Activated CD8-positive, alpha-beta T cell treated with anti-CD3 and anti-CD28 coated beads for 36 hours (primary cell): ENCODE measurements at places on chromosomes 11 and 22. TPM values are rescaled to one million over a fixed set of nuclear protein-coding genes. Genes with fewer than 3 reads are reported as not detected.

DNA sequence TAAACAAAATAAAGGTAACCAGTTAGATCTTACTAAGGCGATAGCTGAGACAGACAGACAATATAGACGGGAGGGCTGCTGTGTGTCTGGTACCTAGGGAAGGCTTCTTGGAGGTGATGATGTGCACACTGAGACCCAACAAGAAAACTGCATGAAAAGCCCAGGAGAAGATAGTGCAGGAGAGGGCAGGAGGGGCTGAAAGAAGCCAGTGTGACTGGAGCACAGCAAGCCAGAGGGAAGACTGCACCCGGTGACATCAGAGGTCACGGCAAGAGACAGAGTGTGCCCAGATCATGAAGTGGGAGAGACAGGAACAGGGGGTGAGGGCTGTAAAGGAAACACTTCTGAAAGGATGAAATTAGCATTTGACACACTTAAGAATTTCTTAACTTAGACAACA, 266.3 kb downstream of the BRD1 start:
- peaks cover 6% of the 10 kb centered on the region for H3K36me3 ChIP-seq
- no peak overlapping the region for H3K4me3 ChIP-seq
- no peak for DNase-seq
- no peaks in the 10 kb centered on the region for H3K27me3 ChIP-seq
- no peak overlapping the region for H3K27ac ChIP-seq
- H3K4me1 ChIP-seq = no peaks in the 10 kb centered on the region

GRCh38 chr11:20158597-20159257, 1.5 kb downstream of the DBX1 start:
- H3K27ac ChIP-seq = no peak overlapping the region
- H3K27me3 ChIP-seq = peaks cover 73% of the 10 kb centered on the region
- H3K4me3 ChIP-seq = no peak overlapping the region

MRGPRE gene
- total RNA-seq = not detected

DNA sequence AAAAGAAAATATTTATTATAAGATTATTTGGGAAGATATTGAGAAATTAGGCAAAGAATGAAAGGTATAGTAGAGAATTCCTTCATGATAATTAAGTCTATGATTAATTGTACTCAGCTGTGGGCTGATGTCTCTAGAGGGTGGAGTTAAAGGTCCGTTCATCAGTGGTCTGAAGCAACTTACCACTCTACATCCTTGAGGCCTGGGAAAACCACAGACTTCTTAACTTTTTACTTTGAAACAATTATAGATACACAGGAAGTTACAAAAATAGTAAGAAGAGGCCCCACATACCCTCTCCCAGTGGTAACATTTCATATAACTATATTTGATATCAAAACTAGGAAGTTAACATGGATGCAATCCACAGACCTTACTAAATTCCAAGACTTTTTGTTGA, 167.0 kb upstream of the NECTIN1 start:
- no peak for DNase-seq
- no peak overlapping the region for H3K4me3 ChIP-seq
- H3K27ac ChIP-seq = no peak overlapping the region
- H3K27me3 ChIP-seq = no peaks in the 10 kb centered on the region
- H3K36me3 ChIP-seq = no peaks in the 10 kb centered on the region

CALCA gene
- total RNA-seq = not detected

- peaks cover 8% of the 10 kb centered on the region for H3K27me3 ChIP-seq
- no peak for DNase-seq
- no peaks in the 10 kb centered on the region for H3K36me3 ChIP-seq
- H3K4me1 ChIP-seq = no peaks in the 10 kb centered on the region
- H3K4me3 ChIP-seq = no peak overlapping the region
- no peak overlapping the region for H3K27ac ChIP-seq
These were observed 28.3 kb upstream of the USP47 start for GRCh38 chr11:11813288-11813962.

YPEL1 gene
- total RNA-seq = 0.99 TPM

OR51B6 gene
- total RNA-seq = not detected

DNA sequence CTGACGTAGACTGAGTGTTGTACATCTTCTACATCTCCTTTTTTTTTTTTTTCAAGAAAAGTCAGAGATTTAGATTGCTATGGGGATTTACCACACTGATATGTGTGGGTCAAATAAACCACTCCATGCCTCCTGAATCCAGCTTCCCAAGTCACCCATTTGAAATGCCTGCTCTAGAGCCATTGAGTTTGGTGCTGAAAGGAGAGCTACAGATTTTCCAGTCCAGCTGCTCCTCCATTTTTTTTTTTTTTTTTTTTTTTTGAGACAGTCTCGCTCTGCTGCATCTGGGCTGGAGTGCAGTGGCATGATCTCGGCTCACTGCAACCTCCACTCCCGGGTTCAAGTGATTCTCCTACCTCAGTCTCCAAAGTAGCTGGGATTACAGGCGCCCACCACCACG, 115.2 kb upstream of the TIMP3 start:
- H3K4me3 ChIP-seq = no peak overlapping the region
- peaks cover 12% of the 10 kb centered on the region for H3K27me3 ChIP-seq
- DNase-seq = no peak
- no peak overlapping the region for H3K27ac ChIP-seq

PIH1D2 gene
- total RNA-seq = 0.67 TPM

ZNF215 gene
- total RNA-seq = 2.2 TPM

RAB36 gene
- 0.22 TPM for total RNA-seq

- peak overlapping the region; percentile 76 for H3K4me3 ChIP-seq
- peak; percentile 91 for DNase-seq
- peaks cover 12% of the 10 kb centered on the region for H3K27me3 ChIP-seq
- no peaks in the 10 kb centered on the region for H3K4me1 ChIP-seq
- H3K27ac ChIP-seq = no peak overlapping the region
- H3K36me3 ChIP-seq = no peaks in the 10 kb centered on the region
These were observed 20.8 kb downstream of the DGCR6L start for GRCh38 chr22:20298803-20299745.
